ENCODE measurements at places on chromosomes 13 and 19.
A peak's percentile ranks its signal among the peaks of the same experiment; 100 is the strongest.

DNA sequence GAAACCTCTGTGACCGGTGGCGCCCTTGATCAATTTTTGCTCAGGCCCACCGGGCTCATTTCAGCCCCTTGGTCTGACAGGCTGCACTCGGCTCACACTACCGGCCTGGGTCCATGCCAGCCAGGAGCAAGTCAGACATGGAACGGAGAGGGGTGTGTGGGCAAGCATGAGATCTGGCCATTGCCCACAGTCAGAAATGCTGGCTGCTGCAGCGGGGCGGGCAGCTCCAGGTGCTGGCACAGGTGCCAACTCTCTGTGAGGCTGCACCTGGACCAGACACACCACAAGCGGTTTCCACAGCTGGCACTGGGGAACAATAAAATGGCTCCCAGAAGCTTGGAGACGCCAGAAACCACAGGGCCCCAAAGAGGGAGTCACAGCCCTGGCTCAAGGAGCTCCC lies 43.6 kb upstream of the LPAR6 start:
- no peak for DNase-seq

DNA sequence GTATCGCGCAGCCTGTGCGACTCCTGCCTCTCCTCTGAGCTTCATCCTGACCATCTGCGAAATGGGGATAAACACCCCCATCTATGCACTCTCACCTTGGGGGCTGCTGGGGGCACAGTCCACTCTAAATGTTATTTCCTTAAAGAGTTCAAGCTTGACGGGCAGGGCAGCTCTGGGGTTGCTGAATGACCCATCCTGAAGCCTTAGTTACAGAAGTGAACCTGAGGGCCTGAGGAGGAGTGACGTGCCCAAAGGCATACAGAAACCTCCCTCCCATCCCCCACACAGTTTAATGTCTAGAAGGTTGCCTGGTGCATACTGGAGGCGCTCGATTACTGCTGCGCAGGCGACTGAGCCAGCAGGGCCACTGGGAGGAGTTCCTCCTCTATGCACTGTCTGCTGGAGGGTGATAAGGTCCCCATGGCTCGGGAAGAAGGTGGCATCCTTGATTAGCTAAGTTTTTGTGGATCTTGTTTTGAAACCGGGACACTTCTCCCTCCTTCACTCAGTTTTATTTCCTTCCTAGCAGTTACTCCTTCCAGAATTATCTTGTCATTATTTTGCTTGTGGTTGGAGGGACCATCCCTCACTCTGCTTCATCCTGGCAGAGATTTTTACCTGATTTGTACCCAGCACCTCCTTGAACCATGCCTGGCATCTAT lies 572 bp upstream of the FKBP8 start:
- DNase-seq = peak; percentile 51

- no peak for DNase-seq
Measured at GRCh38 chr19:2586196-2586595, 110.3 kb downstream of the GADD45B start.

GRCh38 chr13:38543561-38543960 lies 143.3 kb upstream of the FREM2 start:
- DNase-seq = no peak

- no peak for DNase-seq
Measured at GRCh38 chr19:11995174-11995573, 30.3 kb downstream of the ZNF763 start.

DNA sequence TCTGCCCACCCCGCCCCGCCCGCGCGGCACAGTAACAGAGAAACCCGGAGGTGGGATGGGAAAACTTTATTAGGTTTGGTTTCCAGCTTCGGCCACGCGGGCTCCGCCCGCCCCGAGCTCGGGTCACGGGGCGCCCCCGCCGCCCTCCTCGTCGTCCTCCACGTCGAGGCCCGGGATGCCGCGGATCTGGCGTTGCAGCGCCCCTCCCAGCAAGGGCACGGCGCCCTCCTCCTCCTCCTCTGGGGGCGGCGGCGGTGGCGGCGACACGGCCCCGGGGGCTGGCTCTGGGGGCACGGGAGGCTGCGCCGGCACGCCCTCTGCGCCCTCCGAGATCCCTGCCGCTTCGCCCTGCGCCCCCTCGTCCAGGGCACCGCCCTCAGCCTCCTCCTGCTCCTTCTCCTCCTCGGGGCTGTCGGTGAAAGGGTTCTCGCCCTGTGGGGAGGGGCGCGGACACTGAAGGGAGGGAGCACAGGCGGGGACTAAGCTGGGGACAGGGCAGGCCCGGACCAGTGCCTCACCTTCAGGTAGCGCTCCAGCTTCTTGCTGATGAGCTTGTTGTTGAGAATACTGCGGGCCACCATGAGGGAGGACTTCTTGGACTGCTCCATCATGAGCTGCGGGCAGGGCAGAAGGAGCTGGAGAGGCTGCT lies 536 bp upstream of the AKAP8 start:
- DNase-seq = no peak

GRCh38 chr13:75901501-75901900 lies 265.4 kb downstream of the LMO7 start:
- no peak for DNase-seq

GRCh38 chr19:5494773-5495172 lies 39.6 kb downstream of the ZNRF4 start:
- no peak for DNase-seq

GRCh38 chr13:41001695-41002094 lies 17.4 kb downstream of the ELF1 start:
- no peak for DNase-seq

- DNase-seq = no peak
Measured at GRCh38 chr19:52140032-52140710, 433 bp upstream of the ZNF616 start.

- no peak for DNase-seq
Measured at GRCh38 chr19:50695251-50696093, 24.1 kb downstream of the SHANK1 start.

GRCh38 chr19:40277356-40278059 lies 7.6 kb downstream of the AKT2 start:
- DNase-seq = no peak

- no peak for DNase-seq
Measured at GRCh38 chr13:52003541-52003940, 7.7 kb downstream of the ATP7B start.

DNA sequence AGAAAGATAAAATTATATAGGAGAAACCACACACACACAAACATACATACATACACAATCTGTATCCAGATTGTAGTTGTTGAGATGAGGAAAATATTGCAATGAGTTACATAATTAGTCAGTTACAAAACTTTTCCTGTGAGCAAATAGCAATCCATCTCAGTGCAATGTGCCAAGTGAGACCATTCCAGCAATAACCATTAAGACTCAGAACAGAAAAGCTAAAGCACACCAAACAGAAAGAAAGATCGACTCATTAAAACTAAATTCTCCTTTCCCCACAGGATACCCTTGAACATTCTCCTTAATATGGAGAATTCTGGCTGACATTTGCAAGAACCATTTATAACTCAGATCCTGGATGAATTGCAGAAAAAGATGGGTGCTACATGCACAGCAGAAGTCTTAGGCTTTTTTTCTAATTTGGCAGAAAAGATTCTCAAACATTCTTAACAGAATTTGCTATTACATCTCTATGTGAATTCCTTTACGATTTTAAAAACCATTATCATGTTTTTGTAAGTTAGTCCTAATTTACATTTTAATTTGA lies 1341.2 kb upstream of the SPRY2 start:
- DNase-seq = no peak

- no peak for DNase-seq
Measured at GRCh38 chr19:2680808-2681207, 21.7 kb downstream of the GNG7 start.

DNA sequence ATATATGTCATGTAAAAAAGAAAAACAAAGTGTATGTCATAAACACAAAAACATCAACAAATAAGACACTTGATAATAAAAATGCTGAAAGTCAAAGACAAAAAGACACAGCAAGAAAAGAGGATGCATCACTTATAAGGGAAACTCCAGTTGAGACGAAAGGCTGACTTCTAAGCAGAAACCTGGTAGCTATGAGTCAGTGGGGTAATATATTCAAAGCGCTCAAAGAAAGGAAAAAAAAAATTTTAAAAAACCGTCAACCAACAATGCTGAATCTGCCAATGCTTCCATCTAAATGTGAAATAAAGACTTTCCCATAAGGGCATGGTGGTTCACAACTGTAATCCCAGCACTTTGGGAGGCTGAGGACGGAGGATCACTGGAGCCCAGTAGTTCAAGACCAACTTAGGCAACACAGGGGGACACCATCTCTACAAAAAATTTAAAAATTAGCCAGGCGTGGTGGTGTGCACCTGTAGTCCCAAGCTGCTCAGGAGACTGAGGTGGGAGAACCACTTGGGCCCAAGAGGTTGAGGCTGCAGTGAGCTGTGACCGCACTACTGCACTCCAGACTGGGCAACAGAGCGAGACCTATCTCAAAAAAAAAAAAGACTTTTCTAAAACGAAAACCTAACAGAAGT lies 24.0 kb downstream of the USP12 start:
- DNase-seq = no peak

- DNase-seq = no peak
Measured at GRCh38 chr19:43718627-43719377, 2.9 kb downstream of the IRGC start.

- DNase-seq = no peak
Measured at GRCh38 chr13:35818633-35819067, 312.5 kb downstream of the DCLK1 start.

GRCh38 chr13:103272770-103273169 lies 206.6 kb upstream of the SLC10A2 start:
- DNase-seq = no peak

DNA sequence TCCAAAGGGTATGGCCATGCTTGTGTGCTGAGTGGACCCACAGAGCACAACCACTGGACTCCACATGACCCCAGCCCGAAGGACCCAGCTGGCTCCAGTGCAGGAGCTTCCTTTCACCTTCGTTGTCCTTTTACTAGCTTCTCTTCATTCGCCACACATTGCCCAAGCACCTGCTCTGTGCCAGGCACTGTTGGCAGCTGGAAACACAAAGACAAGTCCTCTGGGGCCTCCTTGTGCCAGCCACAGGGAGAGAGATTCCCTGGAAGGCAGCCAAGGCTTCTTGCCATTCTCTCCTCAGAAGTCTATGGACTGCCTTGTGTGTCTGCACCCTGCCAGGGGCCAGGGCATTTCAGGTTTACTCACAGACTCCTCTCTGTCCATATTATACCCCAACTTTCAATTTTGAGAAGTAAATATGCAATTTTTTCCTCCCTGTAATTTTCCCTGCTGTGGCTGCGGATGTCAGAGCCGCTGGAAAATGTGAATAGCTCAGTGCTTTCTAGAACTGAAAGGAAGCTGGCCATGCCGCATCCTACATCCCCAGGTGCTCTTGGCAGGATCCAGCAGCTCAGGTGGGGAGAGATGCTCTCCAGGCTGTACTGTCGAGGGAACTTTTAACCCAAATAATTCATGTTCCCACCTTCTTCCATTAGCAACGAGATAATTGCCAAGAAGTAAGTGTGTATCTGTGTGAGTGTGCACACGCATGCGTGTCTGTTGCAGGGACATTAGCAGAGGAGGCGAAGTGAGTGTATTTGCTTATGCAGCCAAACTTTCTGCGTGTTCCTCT lies 57.2 kb downstream of the CHST8 start:
- DNase-seq = no peak

DNA sequence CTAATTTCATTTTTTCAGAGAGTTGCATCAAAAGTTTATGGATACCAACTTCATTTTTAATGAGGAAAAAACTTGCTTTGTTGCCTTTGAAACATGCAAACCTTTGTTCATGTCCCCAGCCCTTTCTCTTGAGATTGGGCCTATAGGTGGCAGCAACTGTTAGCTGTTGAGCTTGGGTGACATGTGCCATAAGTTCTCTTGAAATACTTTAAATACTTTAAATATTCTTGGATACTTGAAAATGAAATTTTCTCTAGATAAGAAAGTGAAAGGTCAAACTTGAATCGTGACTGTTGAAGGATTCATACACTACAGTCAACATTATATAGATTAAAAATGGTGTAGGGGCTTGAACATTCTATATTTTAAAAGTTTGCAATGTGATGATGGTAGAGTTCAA lies 294.9 kb downstream of the NDFIP2 start:
- peak; percentile 16 for DNase-seq

GRCh38 chr13:102980331-102980982 lies 85.8 kb downstream of the SLC10A2 start:
- no peak for DNase-seq

DNA sequence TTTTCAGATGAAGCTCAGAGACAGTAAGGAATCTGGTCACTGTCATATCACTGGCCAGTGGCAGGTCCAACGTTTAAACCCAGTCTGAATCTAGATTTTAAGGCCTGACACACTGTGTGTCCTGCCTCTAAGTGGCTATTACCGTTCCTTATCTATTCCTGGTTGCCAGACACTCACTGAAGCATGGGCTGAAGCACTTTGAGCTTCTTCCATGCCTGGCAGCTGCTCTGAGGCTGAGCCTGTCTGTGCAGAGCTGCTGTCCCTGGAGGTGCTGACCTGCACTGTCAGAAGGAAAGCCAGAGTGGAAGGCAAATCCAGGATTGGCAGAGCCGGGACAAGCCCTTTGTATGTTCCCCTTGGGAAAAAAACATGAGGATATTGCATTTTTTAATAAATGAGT lies 109.2 kb upstream of the SLC7A1 start:
- DNase-seq = no peak

DNA sequence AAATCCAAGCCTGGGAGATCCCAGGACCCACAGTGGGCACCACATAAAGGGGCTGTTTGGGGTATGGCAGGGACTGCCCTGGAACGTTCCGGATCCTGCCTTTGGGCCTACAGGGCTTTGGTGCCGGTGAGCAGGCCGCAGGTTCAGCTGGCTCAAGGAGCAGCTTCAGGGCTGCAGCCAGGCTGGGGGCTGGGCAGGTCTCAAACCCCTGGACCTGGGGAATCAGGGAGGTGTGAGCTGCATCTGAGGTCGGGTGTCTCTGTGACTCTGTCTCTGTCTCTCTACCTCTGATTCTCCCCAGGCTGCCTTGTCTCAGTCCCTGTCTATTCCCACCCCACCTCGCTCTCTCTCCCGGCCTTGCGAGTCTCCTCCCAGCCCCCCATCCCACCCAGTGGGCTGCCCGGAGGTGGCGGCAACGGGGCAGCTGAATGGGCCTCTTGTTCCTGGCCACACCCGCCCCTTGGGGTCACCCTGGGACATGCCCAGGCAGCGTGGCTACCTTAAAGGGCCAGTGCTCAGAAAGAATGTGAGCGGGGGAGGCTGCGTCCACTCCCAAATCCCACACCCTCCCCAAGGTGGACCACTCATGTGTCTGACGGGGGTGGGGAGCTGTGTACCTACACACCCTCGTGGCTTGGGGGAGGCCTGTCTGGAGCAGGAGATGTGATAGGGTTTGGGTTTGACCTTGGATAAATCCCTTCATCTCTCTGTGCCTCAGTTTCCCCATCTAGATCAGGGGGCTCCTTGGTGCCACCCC lies 31.1 kb downstream of the NFIC start:
- no peak for DNase-seq

DNA sequence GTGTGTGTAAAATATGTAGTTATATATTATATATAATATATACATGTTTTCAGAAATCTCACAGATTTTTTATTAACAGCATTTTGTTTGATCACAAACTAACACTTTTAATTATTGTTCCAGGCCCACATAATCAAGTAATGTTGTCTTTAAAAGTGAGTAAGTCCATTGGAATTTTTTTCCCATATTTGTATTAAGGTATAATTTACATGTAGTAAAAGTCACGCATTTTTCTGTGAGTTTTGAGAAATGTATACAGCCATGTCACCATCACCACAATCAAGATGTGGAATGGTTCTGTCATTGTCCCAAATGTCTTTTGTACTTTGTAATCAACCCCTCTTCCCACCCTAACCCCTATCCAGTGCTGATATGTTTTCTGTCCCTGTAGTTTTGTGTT lies 120.0 kb upstream of the RFC3 start:
- DNase-seq = no peak

All from SIG-M5 (cell line).